CD4-positive, alpha-beta T cell treated with Interleukin-12 subunit alpha and Interleukin-12 subunit beta, for 1 hour (primary cell): ENCODE measurements at places on chromosomes 16 and 17.

DNA sequence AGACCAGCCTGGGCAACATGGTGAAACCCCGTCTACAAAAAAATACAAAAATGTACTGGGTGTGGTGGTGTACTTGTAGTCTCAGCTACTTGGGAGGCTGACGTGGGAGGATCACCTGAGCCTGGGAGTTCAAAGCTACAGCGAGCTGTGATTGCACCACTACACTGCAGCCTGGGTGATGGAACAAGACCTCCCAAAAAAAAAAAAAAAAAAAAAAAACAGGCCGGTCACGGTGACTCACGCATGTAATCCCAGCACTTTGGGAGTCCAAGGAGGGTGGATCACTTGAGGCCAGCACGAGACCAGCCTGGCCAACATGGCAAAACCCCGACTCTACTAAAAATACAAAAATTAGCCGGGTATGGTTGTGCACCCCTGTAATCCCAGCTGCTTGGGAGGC is 12.7 kb upstream of the APPBP2 start:
- no peak for DNase-seq

GRCh38 chr16:54066451-54067105 is 220.0 kb downstream of the IRX3 start:
- DNase-seq: no peak

- DNase-seq: no peak
Measured at GRCh38 chr16:53829186-53829747, 125.3 kb downstream of the FTO start.

DNA sequence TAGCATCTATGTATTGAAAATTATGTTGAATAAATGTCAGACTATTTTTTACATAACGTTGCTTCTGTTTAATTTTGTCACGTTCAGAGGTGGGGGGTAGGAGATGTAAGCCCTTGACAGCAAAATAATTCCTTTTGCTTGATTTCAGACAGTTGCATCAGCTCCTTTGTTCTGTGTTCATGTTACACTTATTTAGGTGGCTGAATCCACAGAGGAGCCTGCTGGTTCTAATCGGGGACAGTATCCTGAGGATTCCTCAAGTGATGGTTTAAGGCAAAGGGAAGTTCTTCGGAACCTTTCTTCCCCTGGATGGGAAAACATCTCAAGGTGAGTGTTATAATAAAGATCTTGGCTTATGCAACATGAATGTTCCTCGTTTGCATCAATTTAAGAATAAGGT is 4.5 kb downstream of the HERPUD1 start:
- DNase-seq: no peak

GRCh38 chr16:82219298-82219697 is 49.3 kb upstream of the MPHOSPH6 start:
- DNase-seq: no peak

GRCh38 chr16:57509231-57509923 is 23.1 kb upstream of the DOK4 start:
- no peak for DNase-seq
